ENCODE measurements at places on chromosomes 5 and 9.

GRCh38 chr5:125829349-125829748 is 593.9 kb upstream of the GRAMD2B start:
- DNase-seq = no peak

- no peak for DNase-seq
Observed at GRCh38 chr5:95841914-95842812, 19.6 kb upstream of the GLRX start.

DNA sequence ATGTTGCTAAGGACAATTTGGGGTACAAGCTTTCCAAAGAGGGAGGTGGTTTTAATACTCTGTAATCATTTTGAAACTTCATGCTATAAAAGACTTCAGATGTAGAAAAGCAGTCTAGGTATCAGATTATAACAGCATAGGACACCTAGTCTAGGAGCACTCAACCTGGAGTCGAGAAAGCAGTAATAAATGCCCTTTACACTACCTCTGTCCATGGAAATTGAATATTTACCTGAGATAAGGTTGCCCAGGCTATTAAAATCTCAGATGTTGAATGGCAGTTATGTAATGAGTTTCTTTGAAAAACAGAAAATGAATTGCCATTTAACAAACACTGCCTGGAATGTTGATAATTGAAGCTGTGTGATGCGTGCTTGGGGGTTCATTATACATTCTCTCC is 561.8 kb upstream of the DMAC1 start:
- DNase-seq = no peak

DNA sequence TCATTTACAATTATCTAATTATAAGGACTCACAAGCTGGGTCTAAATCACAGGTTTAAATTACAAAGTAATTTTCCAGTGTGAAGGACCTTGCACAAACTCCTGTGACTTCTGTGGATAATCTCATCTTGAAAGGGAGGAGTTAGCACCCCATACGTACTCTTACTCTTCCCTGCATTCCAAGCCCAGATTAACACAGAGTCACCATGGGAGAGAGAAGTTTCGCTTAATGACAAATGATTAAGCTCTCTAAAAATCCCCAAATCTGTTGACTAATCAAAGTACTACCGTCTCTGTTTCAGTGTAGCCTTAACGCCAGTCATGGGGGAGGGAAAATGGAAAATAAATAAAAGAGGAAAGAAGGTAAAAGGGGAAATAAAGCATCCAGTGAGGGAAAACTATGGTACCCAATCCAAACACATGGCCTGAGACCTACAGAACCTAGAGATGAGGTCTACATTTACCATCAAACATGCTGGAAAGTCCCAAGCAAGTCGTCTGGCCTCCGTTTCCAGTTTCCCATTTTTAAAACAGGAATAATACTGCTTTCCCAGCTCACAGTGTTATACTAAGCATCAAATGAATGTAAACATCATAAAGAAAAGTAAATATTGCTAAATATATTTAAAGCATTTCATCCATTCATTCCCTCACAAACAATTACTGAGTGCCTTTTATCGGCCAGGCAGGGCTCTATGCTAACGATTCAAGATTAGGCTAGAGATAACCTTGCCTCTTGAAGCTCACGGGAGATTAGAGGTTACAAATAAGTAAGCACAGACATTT is 63.2 kb downstream of the PCA3 start:
- DNase-seq = no peak

- DNase-seq = no peak
Observed at GRCh38 chr5:59322894-59323293, 570.6 kb downstream of the PDE4D start.

GRCh38 chr9:90449213-90449925 is 193.3 kb downstream of the DIRAS2 start:
- DNase-seq = no peak

GRCh38 chr9:134738869-134739659 is 97.5 kb downstream of the COL5A1 start:
- DNase-seq = no peak

GRCh38 chr5:137303509-137303908 is 195.6 kb downstream of the SPOCK1 start:
- no peak for DNase-seq

- DNase-seq = no peak
Observed at GRCh38 chr5:159097784-159098602, 1.7 kb downstream of the EBF1 start.
